ENCODE measurements at places on chromosomes 16 and 17. TPM values are rescaled to one million over a fixed set of nuclear protein-coding genes. Genes with fewer than 3 reads are reported as not detected.

DNA sequence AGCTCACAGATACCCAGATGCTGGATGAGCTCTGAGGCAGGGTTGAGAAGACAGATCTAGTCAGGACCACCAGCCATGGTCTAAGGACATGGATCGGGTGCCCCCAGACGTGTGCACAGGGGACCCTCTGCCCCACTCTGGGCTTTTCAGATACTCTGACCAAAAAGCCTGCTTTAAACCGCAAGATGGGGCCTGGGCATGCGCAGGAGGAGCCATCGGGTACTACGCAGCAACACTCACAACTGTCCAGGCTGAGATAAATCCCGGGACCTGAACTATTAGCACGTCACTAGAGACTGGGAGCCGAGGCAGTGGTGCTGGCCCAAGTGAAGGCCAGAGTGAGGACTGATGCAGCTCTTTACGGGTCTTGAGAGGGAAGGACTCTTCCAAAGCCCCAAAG is 32.9 kb downstream of the SCNN1G start:
- DNase-seq, result no peak

- DNase-seq, result no peak
Observed at GRCh38 chr17:16122697-16123434, 92.5 kb downstream of the NCOR1 start.

- DNase-seq, result no peak
Observed at GRCh38 chr17:3695129-3695722, 729 bp downstream of the P2RX5 start.

- DNase-seq, result peak; percentile 54
Observed at GRCh38 chr16:58814348-58814801, 80.3 kb upstream of the GOT2 start.

- DNase-seq, result no peak
Observed at GRCh38 chr17:17740615-17741348, 59.5 kb downstream of the RAI1 start.

DNA sequence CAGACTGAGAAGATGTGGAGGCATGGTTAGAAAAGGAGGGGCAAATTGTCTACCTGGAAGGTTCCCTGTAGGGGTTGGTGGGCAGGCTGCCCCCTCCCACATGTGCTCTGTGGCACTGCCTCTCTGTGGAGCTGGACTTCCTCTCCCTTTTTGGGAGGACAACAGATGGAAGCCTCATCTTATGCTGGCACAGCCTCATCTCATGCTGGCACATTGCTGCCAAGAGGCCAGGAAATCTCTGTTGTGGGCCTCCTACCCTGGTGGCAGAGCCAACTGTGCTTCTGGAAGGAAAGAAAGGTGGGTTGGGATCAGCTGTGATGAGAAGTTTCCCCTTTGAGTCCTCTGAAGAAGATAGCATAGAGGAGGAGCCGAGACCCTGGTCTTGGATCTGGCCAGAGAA is 19.7 kb upstream of the BRD7 start:
- DNase-seq, result no peak

GRCh38 chr17:7122381-7122780 is 7.8 kb upstream of the ASGR2 start:
- peak; percentile 71 for DNase-seq

DNA sequence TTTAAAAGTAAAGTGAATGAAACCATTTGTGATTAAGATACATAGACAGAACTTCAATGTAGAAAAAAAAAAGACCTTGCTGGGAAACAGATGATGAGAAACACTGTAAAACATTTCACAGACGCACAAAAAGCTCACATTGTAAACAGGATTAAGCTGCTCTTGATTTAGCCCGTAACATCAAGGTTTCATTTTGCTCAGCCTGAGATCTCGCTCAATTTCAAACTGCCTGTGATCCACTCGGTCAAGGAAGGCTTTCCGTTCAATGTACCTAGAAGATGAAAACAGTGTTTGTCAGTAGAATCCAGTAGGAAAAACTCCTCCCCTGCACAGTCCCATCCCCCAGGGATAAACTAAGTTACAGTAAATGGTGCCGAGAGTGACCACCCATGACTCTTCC is 42.3 kb upstream of the BCAR1 start:
- DNase-seq, result no peak

DNA sequence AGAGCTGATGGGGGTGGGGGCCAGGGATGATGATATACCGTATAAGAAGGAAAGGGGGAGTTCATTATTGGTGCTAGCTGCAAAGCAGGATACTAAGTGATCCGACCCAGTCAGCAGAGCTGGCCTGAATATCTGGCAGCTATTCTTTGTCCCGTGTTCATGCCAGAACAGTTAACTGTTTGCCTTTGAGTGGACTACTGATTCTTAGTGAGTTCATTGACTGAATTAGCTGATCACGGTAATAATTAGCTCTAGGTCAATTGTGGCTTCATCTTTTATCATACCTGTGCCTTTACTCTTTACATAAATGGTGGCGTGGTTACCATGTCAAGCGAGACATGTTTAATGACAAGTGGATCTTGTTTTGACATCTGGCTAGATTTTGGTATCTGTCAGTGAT is 5.3 kb downstream of the KPNB1 start:
- DNase-seq, result no peak

DNA sequence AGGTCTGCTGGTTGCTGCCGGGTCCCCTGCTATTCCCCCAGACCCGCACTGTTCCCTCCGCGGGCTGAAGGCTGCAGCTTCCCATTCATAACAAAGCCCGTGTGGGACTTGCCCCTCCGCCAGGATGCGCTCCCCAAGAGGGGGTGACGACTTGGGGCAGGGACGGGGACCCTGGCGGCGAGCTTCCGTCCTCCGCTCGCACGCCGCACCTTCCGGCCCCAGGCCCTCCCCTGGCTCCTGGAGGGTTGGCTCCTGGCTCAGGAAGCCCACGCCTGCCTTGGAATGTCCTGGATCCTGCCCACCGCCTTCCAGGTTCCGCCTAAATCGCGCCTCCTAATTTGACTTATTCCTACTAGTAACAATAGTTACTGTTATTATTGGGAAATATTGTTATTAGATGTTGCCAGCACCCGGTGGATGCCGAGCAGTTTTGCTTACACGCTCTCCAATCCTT is 1.1 kb upstream of the TFAP4 start:
- DNase-seq, result peak; percentile 64

- no peak for DNase-seq
Observed at GRCh38 chr16:6265968-6266367, 1066.7 kb upstream of the RBFOX1 start.

DNA sequence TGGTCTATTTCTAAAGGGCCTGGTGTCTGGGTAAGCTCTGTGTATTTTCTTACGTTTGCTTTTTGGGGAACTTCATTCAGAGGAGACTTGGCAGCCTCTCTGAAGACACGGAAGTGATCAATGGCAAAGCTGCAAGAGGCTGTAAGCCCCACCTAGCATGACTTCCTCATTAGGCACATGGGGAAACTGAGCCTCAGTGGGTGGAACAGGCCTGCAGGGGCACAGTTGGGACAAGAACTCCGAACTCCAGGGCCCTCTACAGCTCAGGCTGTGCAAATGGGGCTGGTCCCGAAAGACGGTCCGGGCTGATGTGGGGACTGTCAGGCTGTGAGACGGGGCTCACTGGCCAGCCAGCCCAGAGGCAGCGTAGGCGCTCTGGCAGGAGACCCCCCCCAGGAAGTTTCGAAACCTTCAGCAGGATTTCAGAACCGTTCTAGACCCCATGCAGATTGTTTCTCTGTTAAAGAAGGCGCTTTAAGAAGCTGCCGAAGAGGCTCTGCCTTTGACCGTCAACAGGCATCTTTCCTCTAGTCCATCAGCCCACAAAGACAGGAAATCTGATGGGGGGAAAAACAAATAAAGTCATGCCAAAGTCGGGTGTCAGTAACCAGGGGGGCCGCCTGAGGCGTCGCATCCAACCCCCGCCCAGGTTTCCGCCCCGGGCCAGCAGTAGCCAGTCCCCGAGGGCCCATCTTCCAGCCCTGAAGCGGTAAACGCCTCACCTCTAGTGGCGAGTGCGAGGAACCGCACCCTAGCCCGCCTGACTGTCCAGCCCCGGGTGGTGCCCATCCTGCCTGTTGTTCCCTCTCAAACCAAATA is 79.8 kb upstream of the TBC1D3K start:
- peak; percentile 34 for DNase-seq

GRCh38 chr16:89006036-89006752 is 29.2 kb upstream of the CBFA2T3 start:
- DNase-seq, result no peak

DNA sequence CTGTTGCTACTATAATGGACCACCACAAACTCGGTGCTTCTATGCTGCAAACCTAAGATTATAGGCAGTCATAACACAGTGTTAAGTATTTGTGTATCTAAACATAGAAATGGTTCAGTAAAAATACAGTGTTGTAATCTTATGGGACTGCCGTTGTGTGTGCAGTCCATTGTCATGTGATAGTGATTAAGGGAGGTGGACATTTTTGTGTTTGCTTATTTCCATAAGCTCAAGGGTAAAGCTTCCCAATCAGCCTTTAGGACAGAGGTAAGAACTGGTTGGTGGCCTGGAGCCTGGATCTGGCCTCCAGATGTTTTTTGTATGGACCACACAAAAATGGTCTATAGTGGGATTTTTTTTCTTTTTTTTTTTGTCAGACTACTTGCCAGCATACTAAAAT is 29.9 kb downstream of the WWOX start:
- no peak for DNase-seq

GRCh38 chr16:14303182-14303618 is 232.1 kb downstream of the MRTFB start:
- peak; percentile 45 for DNase-seq

GRCh38 chr17:64216338-64217248 is 46.5 kb downstream of the TEX2 start:
- DNase-seq, result peak; percentile 82

GRCh38 chr16:89052191-89052889 is 41.3 kb upstream of the ACSF3 start:
- no peak for DNase-seq

- DNase-seq, result peak; percentile 55
Observed at GRCh38 chr16:57145046-57146021, 40.5 kb downstream of the PSME3IP1 start.

DNA sequence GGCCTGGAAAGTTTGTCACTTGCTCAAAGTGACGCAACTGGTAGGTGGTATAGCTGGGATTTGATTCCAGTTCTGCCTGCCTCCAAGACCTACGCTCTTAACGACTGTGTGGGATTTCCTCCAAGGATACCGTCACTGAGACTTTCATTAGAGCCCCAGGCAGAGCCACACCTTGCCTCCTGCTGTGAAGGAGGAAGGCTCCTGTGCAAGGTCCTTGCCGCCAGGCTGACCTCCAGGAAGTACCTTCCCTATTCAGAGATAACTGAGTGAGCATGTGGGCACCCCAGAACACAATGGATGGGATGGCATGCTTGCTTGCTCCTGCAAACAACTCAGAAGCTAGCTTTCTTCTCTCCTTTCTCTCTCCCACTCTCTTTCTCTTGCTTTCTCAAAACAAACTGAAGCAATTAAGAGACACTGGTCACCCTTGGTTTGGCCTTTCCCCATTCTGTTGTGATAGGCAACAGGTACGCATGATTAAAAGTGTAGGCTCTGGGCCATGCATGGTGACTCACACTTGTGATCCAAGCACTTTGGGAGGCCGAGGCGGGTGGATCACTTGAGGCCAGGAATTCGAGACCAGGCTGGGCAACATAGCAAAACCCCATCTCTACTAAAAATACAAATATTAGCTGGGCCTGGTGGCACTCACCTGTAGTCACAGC is 30.7 kb downstream of the CACNG3 start:
- no peak for DNase-seq

GRCh38 chr17:2994441-2994840 is 69.0 kb downstream of the OR1D5 start:
- no peak for DNase-seq

DNA sequence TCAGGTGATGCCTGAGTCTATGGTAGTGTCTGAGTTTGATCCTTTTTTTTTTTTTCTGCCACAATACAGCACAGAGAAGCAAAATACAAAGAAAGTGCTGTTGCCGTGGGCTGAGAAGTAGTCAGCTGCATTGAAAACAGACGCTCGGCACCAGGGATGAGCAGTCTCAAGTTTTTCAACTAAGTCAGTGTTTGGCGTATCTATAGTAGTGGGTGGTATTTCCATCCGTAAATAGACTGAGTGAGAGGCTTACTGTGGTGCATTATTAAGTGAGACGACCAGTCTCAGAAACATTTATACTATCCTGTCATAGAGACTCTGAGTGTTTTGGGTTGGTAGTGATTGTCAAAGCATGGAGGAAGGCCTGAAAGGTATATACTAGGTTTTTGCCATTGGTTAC is 221.3 kb downstream of the SNX29 start:
- no peak for DNase-seq

The DHX58 gene
- 24.3 TPM for total RNA-seq

The MT4 gene
- not detected for total RNA-seq

The AATK gene
- 0.18 TPM for total RNA-seq

The ETV4 gene
- total RNA-seq, result 0.41 TPM

The TENT4B gene
- 3.8 TPM for total RNA-seq

The PRSS33 gene
- not detected for total RNA-seq

The AFMID gene
- 41.0 TPM for total RNA-seq

The WDR81 gene
- 39.6 TPM for total RNA-seq

The MYH8 gene
- total RNA-seq, result not detected

The ABCA6 gene
- total RNA-seq, result 192 TPM

The KRTAP4-3 gene
- not detected for total RNA-seq

The DHRS13 gene
- 8.3 TPM for total RNA-seq

The TGFB1I1 gene
- 56.7 TPM for total RNA-seq

The SPATA22 gene
- not detected for total RNA-seq

The OVCA2 gene
- total RNA-seq, result 38.8 TPM

The CFAP52 gene
- total RNA-seq, result 0.18 TPM

All from fibroblast of the aortic adventitia (primary cell).